ENCODE measurements at places on chromosomes 6 and 20.

DNA sequence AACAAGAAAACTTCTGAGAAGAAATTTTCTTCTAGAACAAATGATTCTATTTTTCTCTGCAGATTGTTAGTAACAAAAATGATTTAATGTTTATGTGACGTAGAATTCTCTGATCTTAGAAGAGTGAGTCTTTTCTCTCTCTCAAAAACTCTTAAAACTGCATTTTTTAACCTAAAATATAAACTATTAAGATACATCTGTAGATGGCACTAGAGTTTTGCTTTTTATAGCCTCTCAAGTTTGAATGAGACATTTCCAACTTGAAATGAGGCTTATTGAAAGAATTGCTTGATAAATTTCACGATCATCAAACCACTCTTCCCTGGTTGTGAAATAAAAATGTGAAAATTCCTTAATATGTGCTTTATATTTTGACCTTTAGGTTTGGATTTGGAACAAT lies 53.8 kb downstream of the PHF3 start:
- no peak for DNase-seq

- no peak for DNase-seq
Measured at GRCh38 chr20:62776692-62777527, 19.4 kb upstream of the MRGBP start.

DNA sequence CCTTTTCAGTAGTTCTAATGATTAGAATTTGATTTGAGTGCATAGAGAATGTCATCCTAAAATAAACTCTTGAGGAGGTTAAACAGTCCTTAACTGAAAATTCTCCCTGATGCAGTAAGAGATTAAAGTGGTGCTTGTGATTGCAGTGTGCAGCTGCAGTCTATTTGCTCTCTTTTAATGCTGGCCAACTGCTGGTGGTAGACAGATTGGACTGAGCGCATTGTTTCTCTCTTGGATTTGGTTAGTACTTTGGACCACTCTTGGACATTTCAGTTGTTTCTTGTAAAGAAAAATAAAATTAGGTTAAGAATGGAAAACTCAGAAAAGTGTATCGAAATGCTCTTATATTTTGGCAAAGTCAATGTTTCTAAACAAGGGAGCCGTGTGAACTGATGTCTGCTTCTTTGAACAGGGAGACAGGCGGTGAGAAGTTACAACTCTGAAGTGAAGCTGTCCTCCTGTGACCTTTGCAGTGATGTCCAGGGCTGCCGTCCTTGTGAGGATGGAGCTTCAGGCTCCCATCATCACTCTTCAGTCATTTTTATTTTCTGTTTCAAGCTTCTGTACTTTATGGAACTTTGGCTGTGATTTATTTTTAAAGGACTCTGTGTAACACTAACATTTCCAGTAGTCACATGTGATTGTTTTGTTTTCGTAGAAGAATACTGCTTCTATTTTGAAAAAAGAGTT lies 127.2 kb downstream of the CD109 start:
- DNase-seq = no peak

DNA sequence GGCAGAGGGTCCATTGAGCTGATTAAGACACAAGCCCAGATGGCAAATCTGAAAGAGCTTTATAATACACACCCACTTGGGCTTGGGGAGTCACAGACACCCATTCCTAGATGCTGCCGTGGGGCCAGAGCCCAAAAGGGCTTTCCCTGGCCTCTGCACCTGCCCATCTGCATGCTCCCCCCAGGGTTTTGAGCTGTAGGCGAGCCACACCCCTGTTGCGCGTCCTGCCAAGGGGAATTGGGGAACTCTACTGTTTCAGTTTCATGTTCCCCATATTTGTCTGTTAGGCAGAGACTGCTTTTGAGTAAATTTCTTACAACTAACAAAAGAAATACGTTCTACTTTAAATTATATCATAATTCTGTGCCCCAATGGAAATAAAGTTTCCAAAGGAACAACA lies 52.9 kb upstream of the FNDC1 start:
- DNase-seq = no peak

DNA sequence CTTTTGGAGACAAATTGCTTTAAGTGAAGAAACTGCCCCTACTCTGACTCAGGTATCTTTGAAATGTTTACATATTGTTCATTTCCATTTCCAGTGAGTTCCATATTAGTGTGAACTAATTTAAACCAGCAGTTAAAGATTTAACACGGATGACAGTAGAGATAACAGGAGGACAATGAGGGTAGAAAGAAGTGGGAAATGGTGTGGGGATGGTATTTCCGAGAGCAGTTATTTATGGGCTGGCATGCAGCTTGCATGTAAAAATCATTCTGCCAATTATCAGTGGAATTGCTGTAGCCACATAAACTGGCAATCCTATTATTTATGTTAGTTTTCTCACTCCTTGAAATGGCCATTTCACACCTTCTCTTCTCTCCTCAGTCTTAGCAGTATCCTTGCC lies 8.6 kb upstream of the ADGRF5 start:
- no peak for DNase-seq

DNA sequence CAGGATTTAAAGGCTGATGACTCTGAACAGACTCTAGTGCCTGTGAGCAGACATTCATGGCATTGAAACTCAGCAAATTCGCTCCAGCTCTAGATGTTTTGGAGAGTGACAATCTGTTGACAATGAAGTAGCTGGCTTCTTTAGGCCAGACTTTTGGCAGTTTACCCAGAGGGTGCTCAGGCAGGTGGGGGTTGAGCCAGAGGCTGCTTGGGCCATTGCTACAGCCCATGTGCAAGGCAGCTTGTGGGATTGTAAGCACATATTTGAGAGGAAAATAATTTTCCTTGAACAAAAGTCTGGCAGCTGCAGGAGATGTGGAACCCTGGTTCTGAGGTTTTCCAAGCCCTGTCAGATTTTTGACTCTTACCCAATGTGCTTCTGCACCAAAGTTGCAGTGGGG lies 311.6 kb downstream of the CDC5L start:
- DNase-seq = peak; percentile 47

DNA sequence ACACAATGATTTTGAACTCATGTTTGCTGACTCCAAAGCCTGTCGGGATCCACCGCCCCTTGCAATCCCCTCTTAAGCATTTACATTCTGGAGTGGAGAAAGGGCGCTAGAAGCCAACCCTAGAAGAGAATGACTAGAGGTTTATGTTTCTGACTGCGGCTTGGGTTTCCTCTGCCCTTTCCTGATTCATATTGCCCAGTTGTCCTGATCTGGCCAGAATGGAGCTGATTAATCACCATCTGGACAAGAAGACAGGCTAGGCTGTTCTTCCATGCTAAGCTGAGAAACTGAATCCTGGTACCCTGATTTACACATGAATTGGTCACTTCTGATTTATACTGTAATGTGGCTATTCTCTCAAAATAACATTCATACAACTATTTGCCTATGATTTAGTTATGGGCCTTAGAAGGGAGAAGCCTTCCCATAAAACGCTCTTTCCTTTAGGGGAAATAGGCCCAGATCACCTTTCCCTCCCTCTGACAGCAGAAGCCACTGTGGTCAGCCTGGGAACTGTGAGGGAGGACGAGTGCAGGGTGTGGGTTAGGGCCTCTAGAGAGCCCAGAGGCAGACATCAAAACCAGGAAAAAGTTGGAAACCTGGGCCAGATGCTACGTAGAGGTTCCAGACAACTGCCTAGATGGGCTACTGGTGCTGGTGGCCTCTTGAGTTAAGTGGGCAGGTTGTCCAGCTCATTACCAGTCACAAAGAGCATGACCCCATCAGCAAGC lies 199.2 kb upstream of the PRDM1 start:
- no peak for DNase-seq
